ENCODE measurements at places on chromosomes 1 and 21.

DNA sequence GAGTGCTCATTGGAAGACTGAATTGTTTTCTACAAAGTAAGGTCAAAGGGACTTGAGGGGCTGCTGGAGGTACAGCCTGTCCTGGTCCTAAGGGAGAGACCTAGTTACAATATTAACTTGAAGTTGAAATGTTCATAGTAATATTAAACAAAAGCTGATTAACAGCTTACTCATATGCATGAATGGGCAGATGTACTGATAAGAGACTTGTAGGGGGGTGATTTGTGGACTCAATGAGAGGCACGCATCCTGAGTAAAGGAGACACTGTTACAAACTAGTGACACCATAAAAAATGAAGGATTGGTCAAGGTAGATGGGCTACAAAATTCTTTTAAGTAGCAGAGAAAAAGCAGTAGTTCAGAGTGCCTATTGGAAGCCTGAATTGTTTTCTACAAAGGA lies 2.7 kb downstream of the HSD11B1 start:
- no peak for DNase-seq

- no peak for DNase-seq
These were observed 49.2 kb downstream of the RALGPS2 start for GRCh38 chr1:178774263-178774662.

- no peak for DNase-seq
These were observed 18.4 kb upstream of the RPL11 start for GRCh38 chr1:23673086-23673813.

- DNase-seq: no peak
These were observed 15.1 kb upstream of the PITHD1 start for GRCh38 chr1:23763041-23763577.

DNA sequence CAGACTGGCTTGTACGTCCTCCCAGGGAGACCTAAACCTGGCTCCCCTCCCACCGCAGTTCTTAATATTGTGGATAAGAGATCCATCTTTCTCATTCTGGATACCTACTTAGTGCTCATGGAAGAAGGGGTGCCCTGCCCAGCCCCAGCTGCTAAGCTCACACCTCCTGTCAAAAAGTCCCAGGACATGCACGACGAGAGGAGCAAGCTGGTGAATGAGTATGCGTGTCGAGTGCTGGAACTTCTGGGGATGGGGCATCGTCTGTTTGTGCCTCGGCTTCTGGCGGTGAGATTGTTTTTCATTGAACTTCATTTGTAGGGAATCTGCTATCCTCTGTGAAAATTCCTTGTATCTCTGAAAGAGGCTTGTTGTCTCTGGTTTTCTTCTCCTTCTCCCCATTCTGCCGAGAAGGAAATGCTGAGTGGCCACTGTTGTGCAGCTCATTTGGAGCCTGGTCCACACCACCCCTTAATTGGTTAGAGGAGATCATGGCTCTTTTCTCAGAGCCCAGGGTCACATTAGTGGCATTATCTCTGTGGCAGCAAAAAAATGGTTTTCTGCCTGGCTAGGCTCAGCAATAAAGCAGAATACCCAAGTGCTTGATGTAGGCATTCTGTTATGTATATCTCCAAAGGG lies 199.4 kb upstream of the CACYBP start:
- DNase-seq: no peak

- no peak for DNase-seq
These were observed 24.4 kb upstream of the HUNK start for GRCh38 chr21:31848326-31848985.

GRCh38 chr1:210775289-210775688 lies 358.7 kb downstream of the KCNH1 start:
- no peak for DNase-seq

DNA sequence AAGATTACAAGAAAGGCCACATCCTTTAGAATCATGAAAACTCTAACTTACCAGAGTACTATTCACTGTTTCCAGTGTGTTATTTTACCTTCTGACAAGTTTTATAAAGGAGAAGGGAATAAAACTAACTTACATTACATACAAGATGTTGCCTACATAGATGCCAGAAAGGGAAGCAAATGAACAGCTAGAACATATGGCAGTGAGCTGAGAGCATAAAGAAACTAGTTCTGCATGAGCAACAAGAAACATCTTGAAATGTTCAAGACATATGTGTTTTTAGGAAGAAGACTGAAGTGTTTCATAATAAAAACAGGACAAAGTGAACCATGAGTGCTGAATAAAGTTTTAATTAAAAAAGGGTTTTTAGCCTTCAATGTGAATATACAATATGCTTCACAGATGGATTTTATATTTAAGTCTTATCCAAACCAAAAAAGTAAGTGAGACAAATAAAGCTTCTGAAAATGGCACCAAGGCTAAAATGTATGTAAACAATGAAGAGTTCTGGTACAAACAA lies 39.4 kb downstream of the SLC5A9 start:
- no peak for DNase-seq

All from suprapubic skin (tissue), 4 donors.